ENCODE measurements at places on chromosomes 16 and 17.
A peak's percentile ranks its signal among the peaks of the same experiment; 100 is the strongest.

- DNase-seq, result peak; percentile 75
Observed at GRCh38 chr17:80991645-80992076, at the start of gene CHMP6. CHMP6 (plus strand) TSS chr17:80991841; CDS start chr17:80991919, 78 bp downstream.

DNA sequence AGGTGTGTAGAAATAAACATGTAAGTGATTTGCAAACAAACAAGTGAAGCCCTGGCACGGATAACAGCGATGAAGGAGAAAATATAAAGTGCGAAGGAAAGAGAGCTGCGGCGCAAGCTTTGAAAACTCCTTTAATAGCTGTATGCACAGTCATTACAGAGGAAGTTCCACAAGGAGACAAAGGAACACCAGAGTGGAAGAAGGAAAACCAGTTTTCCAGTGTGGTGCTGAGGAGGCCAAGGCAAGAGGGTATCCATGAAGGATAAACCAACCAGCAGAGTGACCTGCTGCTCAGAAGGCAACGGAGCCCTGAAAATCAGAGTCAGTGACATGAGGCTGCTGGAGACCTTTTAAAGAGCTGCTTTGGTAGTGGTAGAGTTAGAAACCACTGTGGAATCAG lies 24.4 kb downstream of the METTL16 start:
- no peak for DNase-seq

- no peak for DNase-seq
Observed at GRCh38 chr16:67546091-67546501, 16.2 kb upstream of the CTCF start.

GRCh38 chr17:80703142-80703478 lies 158.5 kb downstream of the RPTOR start:
- DNase-seq, result no peak

- no peak for DNase-seq
Observed at GRCh38 chr17:27457731-27458523, 1.7 kb downstream of the KSR1 start.

GRCh38 chr16:86562356-86562755 lies 4.3 kb upstream of the FOXC2 start:
- DNase-seq, result no peak
